ENCODE measurements at places on chromosomes 6 and 20.

DNA sequence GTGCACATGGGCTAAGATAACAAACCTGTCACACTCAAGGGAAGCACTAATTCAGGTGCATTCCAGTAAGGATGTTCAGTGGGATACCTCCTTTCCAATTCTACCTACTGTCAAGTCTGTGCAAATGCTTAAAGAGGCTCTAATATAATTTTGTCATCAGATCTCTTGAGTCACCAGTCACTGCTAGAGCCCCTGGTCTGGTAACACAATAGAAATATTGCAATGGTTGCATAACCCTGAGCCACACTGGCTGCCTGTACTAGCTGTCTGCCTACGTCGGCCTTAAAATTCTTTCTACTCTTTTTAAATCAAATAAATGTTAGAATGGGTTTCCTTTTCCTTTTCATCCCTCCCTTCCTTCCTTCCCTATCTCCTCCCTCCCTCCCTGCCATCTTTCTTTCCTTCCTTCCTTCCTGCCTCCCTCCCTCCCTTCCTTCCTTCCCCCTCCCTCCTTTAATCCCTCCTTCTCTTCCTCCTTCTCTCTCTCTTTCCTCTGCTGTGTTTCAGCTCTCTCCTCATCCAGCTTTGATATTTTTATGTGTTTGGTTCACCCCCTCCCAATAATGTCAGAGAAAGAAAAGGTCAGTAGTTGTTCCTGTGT, 28.1 kb upstream of the OLIG3 start:
- no peak overlapping the region for H3K27ac ChIP-seq
- peaks cover 14% of the 10 kb centered on the region for H3K4me1 ChIP-seq

GRCh38 chr6:159360306-159360705, 191.1 kb downstream of the FNDC1 start:
- no peak for DNase-seq
- H3K27me3 ChIP-seq = no peaks in the 10 kb centered on the region
- H3K4me1 ChIP-seq = no peaks in the 10 kb centered on the region
- H3K36me3 ChIP-seq = no peaks in the 10 kb centered on the region

- H3K27ac ChIP-seq = no peak overlapping the region
- H3K4me3 ChIP-seq = no peak overlapping the region
- H3K36me3 ChIP-seq = no peaks in the 10 kb centered on the region
- no peaks in the 10 kb centered on the region for H3K4me1 ChIP-seq
- no peak for DNase-seq
- no peaks in the 10 kb centered on the region for H3K27me3 ChIP-seq
Observed at GRCh38 chr20:51188941-51189340, 166.0 kb upstream of the KCNG1 start.

DNA sequence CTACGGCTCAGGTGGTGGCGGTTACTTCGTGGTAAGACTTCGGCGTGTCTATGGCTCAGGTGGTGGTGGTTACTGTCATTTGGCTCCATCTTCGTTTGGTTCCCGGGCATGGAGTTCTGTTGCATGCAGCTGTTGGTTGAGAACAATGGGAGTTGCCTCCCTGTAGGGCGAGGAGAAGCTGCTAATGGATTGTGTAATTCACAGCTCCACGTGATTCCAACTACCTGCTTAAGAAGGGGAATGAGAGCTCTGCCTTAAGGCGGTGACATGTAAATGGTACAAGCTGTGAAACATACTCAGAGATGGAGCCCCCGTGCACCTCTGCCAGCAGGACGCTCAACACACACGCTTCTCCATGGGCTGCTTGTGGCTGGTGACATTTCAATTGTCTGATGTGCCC, 12.4 kb upstream of the DACT2 start:
- H3K4me1 ChIP-seq = peaks cover 3% of the 10 kb centered on the region
- no peak overlapping the region for H3K4me3 ChIP-seq
- H3K36me3 ChIP-seq = no peaks in the 10 kb centered on the region

DNA sequence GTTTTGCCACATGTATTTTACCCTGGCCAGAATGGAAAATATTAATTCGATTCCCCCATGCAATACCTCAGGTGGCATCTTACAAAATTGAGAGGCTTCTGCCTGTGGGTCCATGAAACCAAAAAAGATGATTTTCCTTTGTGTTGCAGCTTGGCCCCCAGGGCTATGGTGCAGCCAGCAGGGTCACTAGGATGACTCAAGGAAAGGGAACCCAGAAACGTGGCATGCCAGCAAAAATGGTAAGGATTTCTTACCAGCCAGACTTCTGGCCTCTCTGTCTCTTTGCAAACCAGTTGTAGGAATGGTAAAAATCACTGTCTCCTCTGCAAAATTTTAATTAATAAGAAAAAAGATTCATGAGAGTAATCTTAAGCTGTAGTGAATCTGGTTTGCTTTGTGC, 11.6 kb upstream of the TAAR9 start:
- no peak overlapping the region for H3K27ac ChIP-seq
- DNase-seq = no peak
- no peak overlapping the region for H3K4me3 ChIP-seq
